ENCODE measurements at places on chromosomes 7 and 10.

- no peak for DNase-seq
Observed at GRCh38 chr10:122126763-122127659, 138.0 kb downstream of the TACC2 start.

- DNase-seq = no peak
Observed at GRCh38 chr10:113127901-113128283, 177.8 kb downstream of the TCF7L2 start.

DNA sequence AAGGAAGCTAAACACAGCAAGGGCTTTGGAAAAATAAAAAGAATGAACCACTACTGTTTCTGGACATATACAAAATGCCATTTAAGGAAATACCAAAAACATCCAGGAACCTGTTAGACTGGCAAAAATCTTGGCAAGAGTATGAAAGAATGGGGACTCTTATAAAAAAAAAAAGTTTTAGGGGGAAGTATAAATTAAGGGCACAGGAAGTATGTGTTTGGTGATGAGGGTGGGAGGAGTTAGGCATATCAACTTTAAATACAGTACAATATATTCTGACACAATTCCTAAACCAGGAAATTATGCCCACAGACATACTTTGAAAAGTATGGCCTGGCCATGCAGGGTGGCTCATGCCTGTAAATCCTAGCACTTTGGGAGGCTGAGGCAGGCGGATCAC lies 74.2 kb downstream of the WAPL start:
- DNase-seq = no peak

GRCh38 chr10:120713573-120714205 lies 137.5 kb upstream of the WDR11 start:
- no peak for DNase-seq

GRCh38 chr10:74093530-74094164 lies 57.0 kb downstream of the AP3M1 start:
- DNase-seq = no peak

DNA sequence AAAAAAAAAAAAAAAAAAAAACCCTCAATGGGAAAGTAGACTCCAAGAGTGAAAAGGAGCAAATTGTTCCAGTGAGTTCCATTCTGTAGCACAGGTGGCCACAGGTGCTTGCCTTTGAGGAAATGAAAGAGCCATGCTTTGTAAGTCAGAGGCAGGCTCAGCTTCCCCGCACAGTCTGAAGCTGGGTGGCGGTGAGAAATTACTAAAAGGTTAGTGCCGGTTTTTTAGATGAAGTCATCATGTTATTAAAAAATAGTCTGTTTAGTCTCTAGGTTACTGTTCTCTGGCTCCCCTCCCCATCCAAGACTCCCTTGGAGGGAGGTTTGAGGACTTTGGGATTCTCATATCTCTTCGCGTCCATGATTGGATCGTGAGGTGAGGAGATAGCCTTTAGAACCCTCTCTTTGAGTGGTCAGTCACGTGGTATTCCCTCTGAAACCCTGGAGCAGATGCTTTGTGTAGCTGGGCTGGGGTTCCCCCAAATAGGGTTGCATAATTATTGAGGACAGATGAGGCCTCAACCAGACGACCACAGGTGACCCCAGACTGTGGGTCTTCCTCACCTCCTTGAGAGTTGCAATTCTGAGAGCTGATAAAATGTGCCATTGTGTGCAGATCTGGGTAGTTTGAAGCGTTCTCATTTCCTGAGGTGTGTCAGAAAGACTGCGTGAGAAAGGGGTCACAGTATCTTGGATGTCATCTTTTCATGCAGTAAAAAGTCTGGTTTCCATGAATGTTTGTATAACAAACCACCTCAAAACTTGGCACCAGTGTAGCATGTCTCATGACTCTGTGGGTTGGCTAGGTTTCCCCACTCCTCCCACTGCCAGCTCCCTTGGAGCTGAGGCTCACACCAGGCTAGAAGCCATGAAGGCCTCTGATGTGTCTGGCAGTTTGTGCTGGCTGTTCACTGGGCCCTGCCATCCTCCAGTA lies 27.1 kb downstream of the OGDH start:
- no peak for DNase-seq

- DNase-seq = no peak
Observed at GRCh38 chr10:21297603-21298383, 227.7 kb downstream of the SKIDA1 start.

- no peak for DNase-seq
Observed at GRCh38 chr7:79619216-79619615, 165.7 kb upstream of the MAGI2 start.

GRCh38 chr10:63722537-63722936 lies 201.3 kb downstream of the REEP3 start:
- no peak for DNase-seq

All from activated naive CD4-positive, alpha-beta T cell (primary cell).